ENCODE measurements at places on chromosomes 16 and 17.

DNA sequence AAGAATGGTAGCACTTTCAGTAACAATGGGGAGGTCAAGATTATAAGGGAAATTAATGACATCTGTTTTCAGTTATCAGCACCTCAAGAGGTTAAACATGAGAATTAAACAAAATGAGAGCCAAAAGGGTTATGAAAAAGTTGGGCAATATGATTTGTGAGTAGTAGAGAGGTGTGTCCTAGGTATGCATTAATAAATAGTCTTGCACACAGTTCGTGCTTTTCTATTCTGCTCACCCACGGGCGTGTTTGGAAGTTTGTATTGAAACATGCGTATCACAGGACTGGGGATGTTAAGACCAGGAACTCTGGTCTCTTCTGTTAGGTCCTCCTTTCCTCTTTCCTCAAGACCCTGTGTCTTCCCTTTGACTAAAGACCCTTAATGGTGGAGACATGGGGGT lies 6.0 kb downstream of the BPTF start:
- DNase-seq: no peak

- DNase-seq: peak; percentile 72
These were observed 5.7 kb downstream of the MATCAP1 start for GRCh38 chr16:67177743-67178699.

GRCh38 chr16:7366041-7366440 lies 33.4 kb downstream of the RBFOX1 start:
- no peak for DNase-seq

DNA sequence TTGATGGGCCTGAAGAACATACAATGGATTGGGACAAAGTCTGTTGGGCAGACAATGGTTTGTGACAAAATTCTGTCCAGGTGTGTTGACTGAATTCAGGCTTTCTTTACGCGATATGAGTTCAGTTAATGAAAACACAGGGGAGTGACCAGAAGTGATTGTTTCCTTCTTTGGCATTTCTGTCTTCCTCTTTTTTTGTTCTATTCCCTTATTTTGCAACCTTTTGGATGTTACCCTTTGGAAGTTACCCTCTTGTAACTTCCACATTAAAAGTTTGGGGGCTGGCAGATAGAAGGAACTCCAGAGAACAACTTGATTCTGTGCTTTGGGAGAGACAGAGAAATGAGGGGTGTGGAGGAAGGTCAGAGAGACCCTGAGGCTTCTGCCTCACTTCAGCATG lies 126.7 kb downstream of the PITPNC1 start:
- DNase-seq: no peak

GRCh38 chr16:30985401-30986128 lies 558 bp downstream of the HSD3B7 start:
- DNase-seq: no peak

DNA sequence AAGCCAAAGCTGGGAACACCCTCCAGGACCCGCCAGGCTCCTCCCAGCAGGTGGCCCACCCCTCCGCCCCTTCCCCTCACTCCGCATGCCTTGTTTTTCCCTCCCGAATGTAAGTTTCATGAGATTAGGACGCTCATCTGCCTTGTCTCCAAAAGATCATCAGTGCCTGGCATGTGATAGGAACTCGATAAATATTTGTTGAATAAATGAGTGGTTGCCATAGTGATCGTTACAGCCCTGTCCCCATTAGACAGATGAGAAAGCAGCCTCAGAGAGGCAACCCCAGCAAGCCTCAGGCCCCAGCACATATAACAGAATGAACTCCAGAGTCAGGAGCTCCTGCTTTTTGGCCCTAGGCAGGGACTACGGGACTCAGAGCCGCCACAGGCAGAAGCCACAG lies 5.0 kb downstream of the CAMKK1 start:
- DNase-seq: peak; percentile 6

DNA sequence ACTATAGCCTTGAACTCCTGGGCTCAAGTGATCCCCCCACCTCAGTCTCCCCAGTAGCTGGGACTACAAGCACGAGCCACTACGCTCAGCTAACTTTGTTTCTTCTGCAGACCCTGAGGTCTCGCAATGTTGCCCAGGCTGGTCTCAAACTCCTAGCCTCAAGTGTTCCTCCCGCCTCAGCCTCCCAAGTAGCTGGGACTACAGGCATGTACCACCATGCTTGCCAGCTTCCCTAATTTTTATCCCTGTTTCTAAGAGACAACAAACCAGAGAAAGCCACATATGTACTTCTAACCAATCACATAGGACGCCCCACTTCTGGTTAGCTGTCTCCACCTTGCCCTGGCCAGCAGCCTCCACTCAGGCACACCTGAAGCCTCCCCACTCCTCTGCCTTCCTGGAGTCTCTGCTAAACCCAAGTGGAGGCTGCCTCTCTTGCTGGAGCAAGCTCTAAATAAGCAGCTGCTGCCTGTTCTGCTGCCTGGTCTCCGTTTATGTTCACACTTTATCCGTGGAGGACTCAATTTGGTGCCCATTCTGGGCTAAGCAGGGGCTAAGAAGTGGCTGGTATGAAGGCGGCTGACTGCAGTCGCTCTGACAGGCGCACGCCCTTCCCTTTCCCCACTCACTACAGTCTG lies 24.7 kb downstream of the NSMCE1 start:
- no peak for DNase-seq

DNA sequence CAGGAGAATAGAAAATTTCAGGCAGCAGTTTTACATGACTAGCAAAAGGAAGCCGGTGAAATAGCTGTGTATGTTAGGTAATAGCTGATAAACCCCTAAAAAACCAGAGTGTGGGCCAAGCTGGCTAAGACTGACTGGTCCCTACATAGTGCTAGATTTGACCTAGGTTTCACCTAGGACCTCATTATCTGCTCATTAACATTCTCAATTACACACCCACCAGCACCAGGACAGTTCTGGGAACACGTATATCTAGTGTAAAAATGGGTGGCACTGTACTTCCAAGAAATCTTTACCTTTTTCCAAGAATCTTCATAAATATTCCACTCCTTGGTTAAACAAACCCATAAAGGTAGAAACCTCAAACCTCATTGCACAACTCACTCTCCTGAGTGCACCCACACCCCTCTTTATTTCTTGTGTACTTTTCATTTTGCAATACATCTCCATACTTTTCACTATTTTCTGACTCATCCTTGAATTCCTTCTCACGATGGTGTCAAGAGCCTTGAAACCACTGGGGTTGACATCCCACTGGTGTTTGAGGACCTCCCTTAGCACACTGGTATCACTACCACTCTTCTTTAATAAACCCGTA lies 262.7 kb upstream of the KCNJ16 start:
- DNase-seq: peak; percentile 66

- DNase-seq: no peak
These were observed 12.8 kb upstream of the CHMP6 start for GRCh38 chr17:80978499-80979497.

DNA sequence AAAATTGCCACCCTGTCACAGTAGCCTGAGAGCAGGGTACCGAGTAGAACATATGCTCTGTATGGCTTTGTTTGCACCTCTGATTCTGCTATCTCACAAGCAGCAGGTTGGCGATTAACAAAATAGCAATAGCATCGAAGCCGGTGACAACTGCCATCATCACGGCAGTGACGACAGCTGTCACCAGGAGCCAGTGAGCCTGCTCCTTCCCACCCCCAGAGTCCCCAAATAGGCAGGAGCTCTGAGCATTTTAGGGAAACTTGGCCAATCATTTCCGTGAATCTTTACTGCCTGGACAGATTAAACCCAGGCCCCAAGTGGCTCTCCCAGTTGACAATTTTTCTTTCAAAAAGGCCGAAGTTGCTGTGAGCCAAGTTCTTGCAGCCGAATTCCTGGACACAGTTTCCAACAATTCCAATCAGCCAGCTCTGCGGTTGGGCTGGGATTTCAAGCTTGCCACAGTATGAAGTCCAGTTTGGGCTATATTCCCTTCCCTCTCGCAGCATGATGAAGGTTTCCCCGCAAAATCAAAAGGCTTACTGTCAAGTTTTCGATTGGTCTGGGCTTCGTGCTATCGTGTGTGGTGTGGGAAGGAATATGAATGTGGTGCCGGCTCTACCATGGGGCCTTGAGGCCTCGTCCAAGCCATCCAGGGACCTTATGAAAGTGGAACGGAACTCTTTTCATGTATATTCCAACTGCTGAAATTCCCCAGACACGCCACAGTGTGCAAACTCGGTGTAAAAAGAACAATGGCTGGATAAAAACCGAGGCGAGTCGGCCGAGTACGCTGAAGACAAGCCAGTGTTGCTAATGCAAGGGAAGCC lies 186.6 kb downstream of the C16orf78 start:
- no peak for DNase-seq

DNA sequence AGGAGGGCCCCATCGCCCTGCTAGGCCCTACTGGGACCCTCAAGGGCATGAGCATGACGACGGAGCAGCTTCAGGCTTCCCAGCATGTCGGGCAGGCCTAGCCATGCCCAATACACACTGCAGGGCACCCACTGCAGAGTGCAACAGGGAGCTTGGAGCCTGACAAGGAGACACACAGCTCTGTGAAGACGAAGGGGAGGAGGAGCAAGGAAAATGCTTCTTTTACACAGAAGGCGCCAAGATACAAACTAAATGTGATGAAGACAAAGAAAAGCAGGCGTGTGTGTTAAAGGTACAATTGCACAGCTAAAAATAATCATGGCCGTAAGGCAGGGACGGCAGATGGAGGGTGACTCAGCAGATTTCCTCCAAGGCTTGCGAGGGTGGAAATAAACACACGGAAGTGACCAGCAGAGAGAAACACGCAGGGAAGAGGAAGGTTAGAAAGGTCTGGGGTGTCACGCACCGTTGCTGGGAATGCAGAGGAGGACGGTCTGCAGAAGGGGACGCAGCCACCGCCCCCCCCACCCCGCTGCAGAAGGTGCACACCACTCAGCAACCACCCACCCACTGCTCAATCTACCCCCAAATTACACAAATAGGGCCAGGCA lies 108.5 kb downstream of the ZNF778 start:
- DNase-seq: peak; percentile 87

DNA sequence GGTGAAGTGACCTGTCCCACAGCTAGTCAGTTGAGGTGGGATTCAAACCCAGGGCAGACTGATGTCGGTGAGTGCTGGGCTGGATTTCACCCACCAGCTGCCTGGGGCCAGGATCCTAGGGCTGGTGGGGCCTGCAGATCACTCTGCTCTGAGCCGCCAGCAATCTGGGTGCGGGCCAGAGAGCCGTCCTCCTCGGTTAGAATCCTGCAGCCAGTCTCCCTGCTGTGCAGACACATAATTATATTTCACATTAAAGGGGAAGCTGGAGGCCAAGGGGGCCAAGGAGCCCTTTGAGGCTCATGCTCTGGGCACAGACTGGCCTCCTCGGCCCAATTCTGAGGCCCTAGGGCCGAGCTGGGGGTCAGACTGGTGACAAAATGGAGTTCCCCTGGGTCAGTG lies 996 bp upstream of the KCNJ12 start:
- no peak for DNase-seq

Data from iris pigment epithelial cell (primary cell).